ENCODE measurements at places on chromosomes 7 and 10.

- no peak for DNase-seq
These were observed 147.3 kb downstream of the ZNF33B start for GRCh38 chr10:42491001-42491592.

GRCh38 chr7:391411-391951 is 101.5 kb downstream of the FOXL3 start:
- DNase-seq: no peak

DNA sequence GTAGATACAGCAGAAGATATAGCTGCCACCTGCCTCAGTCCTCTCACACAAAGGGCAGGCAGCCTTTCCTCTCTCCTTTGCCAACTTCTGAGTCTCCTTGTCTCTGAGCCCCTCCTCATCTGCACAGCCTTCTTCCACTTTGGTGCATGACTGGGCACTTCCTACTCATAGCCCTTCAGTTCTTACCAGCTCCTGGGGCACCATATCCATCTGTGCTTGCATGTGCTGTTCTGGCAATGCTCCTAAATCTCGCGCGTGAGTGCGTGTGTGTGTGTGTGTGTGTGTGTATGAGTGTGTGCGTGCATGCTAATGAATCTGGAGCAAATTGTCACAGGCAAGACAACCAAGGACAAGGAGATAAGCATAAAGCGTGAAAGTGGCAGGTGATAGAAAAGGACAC is 1271.6 kb upstream of the SORCS1 start:
- DNase-seq: no peak

- no peak for DNase-seq
These were observed 158.9 kb upstream of the FRMD4A start for GRCh38 chr10:14489522-14490177.

DNA sequence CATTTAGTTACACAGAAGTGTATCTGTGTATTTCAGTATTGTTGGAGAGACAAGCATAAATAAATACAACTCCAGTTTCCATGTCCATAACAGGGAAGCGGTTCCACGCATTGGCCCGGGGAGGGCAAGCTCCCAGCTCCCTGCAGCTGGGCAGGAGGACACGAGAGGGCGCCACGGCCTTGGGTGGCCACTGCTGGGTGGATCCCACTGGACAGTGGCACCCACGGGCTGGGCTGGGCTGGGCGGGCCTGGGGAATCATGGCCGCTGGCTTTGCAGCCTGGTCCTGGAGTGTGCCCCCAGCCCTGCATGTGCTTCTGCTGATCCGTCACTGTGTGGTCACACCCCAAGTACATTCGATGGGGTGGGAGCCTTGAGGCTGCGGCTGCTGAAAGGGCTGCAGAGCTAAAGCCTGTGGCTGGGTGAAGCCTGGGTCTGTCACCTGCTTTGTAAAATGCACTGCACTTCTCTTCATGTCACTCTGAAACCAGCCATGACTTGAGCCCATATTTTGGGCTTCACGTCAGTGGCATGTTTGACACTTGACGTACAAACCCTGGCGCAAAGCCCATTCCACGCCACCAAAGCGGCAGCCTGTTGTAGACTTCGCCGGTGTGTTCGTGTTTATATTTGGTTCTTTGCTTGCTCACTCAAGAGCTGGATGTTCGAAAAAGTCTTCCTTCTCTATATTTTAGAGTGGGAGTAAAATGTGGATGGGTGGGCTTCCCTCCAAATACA is 27.5 kb downstream of the LRRC27 start:
- no peak for DNase-seq

DNA sequence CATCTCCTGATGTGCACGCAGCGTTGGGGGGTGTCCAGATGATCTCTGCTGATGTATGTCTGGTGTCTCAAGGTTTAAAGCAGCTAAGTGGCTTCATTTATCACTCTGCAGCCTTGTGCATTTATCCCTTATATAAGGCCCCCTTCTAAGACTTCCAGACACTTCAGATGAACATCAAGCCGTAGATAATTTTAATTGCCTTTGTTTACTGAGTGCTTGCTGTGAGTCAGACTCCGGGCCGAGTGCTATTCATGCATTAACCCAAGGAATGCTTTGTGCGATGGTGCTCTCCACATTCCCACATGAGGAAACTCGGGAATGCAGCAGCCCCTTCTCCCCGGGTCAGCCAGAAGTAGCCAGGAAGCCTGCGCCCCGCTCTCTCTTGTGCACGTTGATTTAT is 328.6 kb upstream of the COBL start:
- DNase-seq: no peak

DNA sequence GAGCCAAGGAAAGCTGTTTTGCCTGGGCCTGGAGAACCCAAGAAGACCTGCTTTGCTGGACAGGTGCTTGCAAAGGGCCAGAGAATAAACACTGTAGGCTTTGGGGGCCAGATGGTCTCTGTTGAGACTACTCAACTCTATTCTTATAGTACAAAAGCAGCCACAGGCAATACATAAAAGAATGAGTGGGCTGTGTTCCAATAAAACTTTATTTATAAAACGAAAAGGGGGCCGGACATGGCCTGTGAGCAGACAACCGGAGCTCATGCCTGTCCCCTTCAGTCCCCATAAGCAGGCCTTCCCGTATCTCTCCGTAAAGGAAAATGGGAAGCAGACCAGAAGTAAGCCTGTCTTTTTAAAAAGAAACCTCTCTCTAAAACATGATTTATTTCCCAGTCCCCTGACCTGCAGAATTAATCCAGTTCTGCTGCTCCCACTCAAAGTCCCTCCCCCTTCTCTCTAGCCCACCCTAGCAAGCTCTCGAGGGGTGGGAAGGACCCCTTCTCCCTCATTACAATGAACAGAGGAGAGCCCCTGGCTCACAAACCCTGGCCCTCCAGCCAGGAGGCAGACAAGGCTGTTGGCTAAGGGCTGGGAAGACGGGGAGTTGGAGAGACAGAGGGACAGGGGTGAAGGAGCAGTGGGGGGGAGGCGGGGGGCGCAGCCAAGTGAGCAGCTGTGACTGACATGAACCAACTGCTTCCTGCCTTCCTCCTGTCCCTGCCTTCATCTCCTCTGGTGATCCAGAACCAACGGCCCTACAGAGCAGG is 177.8 kb downstream of the NEURL1 start:
- DNase-seq: no peak

- no peak for DNase-seq
These were observed 3.9 kb downstream of the LSMEM1 start for GRCh38 chr7:112484671-112485167.

DNA sequence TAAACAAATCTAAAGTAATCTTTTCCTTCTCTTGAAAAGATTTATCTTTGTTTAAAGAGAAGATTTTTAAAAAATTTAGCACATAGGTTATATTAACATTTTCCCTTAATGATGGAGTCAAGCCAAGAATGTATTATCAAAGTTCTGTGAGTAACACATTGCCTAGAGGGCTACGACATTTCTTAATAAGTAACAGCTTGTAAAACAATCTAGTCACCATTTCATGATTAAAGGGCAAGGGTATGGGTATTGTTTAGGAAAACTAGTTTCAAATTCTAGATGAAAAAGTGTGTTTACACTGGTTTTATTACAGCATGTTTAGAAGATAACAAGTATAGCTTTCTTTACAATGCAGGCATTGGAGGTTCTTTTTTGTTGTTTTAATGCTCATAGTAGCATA is 28.6 kb upstream of the LAMB4 start:
- DNase-seq: no peak

GRCh38 chr10:100817268-100817839 is 72.0 kb downstream of the PAX2 start:
- no peak for DNase-seq

GRCh38 chr10:122713091-122713885 is 13.6 kb upstream of the C10orf120 start:
- no peak for DNase-seq

- DNase-seq: no peak
These were observed 59.4 kb upstream of the EMX2 start for GRCh38 chr10:117483056-117483590.

GRCh38 chr7:91373111-91373800 is 109.0 kb downstream of the FZD1 start:
- no peak for DNase-seq

- no peak for DNase-seq
These were observed 25.9 kb downstream of the TBXAS1 start for GRCh38 chr7:139854803-139855497.

- DNase-seq: no peak
These were observed 23.4 kb downstream of the ARHGEF5 start for GRCh38 chr7:144378651-144379050.

GRCh38 chr7:80232979-80233724 is 98.5 kb downstream of the GNAI1 start:
- DNase-seq: no peak

DNA sequence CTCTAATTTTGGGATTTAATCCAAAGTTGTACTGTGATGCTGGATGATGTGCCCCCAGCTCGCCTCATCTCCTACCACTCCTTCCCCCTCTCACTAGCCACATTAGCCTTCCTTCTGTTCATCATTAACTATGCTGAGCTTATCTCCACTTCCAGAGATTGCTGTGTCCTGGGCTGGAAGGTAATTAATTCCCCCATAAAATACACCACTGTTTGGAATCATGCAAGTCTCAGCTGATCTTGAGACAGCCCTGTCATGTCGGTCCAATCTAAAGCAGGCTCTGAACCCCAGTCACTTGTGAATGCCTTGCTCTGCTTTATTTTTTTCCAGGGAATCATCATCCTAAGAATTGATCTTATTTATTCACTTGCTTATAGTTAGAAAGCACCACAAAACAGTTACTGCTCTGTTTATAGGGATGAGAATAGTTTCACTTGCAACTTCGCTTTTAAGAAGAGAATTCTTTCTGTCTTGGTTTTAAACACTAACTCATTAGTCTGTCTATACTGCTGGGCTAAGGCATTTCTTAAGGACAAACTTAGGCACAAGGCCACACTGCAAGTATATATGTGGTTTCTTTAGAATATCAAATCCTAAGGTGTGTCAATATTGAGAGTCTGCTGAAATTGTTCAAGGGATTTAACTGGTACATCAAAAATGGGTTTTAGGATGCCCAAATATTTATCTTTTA is 341.1 kb upstream of the SEMA3A start:
- DNase-seq: no peak

- no peak for DNase-seq
These were observed 12.6 kb downstream of the TWIST1 start for GRCh38 chr7:19104811-19105210.

- no peak for DNase-seq
These were observed 10.0 kb upstream of the SEC24C start for GRCh38 chr10:73734028-73734720.
